ENCODE measurements at places on chromosomes 16 and 17.

- DNase-seq = no peak
Measured at GRCh38 chr17:57142925-57143324, 57.9 kb downstream of the AKAP1 start.

DNA sequence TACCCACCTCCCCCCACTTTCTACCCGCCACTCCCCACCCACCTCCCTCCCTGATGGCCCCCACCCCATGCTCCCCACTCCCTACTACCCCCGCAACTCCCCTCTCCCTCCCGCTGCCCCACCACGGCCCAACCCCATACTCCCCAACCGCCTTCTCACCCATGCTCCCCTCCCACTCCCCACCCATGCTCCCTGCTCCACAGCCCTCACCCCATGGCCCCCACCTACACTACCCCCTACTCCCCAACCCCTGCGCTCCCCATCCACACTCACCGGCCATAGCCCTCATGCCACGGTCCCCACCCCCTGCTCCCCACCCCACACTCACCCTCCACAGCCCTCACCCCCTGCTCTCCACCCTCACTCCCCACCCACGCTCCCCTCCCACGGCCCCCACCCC, 13.9 kb downstream of the COTL1 start:
- no peak for DNase-seq

GRCh38 chr17:17455173-17455572, 21.6 kb upstream of the MED9 start:
- DNase-seq = no peak

GRCh38 chr17:63764716-63765115, 8.7 kb downstream of the CCDC47 start:
- no peak for DNase-seq

DNA sequence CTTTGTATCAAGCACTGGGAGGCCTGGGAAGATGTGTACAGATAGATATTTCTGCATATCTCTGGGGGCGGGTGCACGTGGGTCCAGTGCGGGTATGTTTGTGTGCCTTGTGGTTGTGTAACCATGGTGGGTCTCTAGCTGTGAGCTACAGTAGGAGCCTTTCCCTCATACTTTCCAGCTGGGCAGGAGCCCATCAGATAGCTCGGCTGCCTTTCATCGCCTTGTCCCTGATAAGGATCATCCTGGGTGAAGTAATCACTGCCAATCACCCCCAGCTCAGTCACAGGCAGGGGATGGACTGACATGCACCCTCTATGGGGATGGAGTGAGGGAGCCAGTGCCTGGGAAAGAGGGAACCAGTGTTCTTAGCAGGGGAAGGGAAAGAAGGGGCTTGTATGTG, 3.2 kb upstream of the SCRN2 start:
- no peak for DNase-seq

- no peak for DNase-seq
Measured at GRCh38 chr16:58035356-58036170, 10.0 kb downstream of the MMP15 start.

- DNase-seq = no peak
Measured at GRCh38 chr16:88617268-88618031, 20.9 kb upstream of the IL17C start.

- no peak for DNase-seq
Measured at GRCh38 chr17:73770115-73770848, 126.0 kb upstream of the SDK2 start.

GRCh38 chr17:21012736-21013135, 30.1 kb downstream of the USP22 start:
- DNase-seq = no peak

DNA sequence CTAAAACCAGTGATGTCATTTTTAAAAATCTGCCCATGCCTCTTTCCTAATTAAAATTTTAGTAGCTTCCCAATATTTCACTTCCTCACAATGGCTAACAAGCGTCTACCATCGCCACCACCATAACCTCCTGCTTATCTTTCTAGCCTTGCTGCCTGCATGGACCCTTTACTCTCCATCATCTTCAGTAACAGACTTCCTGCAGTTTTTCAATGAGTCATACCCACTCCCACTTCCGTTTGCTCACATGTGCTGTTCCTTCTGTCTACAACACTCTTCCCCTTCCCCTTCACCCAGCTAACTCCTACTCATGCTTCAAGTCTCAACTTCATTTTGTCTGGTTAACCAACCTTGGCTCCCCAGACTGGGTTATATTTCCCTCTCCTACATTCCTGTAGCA, 12.8 kb upstream of the SKAP1 start:
- no peak for DNase-seq

DNA sequence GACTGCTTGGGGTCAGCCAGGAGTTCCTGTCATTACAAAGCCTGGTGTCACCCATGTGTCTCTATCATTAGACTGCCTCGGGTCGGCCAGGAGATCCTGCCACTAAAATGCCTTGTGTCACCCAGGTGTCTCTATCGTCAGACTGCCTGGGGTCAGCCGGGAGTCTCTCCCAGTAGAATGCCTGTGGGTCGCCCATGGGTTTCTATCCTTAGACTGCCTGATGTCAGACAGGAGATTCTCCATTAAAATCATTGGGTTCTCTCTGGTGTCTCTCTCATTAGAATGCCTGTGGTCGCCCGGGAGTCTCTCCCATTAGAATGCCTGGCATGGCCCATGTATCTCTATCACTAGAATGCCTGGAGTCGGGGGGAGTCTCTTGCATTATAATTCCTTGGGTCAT, 2231.0 kb downstream of the TP53TG3F start:
- no peak for DNase-seq

DNA sequence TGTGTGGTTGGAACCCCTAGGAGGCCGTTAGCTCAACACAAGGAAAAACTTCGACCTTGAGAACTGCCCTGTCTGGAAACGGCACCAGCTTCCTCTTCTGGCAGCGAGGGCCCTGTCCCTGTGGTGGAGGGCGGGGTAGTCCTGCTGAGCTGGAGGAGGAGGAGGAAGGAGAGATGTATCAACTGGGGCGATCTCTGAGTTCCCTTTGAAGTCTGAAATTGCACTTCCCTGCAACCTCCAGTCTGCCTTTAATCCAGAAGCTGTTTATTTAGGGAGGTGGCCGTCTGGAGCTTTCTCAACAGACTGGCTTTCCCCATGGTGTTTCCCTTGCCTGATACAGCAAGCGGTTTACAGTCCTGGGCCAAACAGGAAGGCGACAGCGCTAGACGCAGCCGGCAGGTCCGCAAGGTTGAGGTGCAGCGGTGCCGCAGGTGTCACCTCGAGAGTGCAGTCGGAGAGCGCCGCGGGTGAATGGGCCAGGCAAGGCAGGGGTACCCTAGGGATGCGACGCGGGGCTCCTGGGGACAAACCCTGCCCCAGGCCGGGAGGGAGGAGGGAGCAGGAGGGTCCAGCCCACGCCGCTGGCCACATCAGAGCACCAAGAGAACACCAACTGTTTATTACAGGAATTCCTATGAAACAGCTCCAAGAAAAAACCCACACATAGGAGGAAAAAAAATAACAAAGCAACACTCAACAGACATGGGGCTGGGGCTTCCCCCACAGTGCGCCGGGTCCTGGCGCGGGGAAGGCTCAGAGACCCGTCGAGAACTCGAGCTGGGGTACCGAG, 11.4 kb upstream of the MRPS23 start:
- DNase-seq = no peak

DNA sequence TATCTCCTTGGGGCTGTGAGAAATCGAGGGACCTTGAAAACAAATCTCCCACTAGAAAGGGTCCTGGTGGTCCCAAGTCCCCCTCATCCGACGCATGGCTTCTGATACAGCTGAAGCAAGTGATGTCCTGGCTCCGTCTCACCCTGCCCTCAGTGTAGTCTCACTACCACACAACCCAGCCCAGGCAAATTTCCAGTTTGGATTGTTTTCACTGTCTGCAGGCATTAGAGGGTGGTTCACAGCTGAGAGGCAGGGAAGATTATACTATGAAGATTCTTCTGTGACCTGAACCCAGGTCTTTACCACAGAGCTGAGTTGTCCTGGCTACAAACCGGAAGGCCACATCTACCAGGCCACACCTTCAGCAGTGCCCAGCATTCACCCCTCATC, 17.7 kb downstream of the ZNHIT3 start:
- no peak for DNase-seq

DNA sequence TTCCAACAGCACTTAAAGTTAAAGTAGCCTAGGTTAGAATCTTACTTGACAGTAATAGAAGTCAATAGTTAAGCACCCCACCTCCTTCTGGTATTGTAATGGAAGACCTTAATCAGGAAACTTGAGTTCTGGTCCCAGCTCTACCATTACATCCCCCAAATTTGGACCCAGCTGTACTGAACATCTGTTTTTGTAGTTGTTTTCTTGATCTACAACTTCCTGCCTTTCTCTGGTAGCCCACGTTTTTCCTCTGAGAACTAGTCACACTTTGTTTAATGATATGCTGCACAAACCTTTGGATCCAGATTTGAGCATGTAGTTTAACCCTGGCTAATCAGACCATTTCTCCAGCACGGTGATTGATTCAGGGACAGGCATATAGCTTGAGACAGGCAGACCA, 505.0 kb downstream of the HS3ST4 start:
- no peak for DNase-seq

GRCh38 chr17:33970279-33970678, 284.8 kb upstream of the CCL2 start:
- no peak for DNase-seq

DNA sequence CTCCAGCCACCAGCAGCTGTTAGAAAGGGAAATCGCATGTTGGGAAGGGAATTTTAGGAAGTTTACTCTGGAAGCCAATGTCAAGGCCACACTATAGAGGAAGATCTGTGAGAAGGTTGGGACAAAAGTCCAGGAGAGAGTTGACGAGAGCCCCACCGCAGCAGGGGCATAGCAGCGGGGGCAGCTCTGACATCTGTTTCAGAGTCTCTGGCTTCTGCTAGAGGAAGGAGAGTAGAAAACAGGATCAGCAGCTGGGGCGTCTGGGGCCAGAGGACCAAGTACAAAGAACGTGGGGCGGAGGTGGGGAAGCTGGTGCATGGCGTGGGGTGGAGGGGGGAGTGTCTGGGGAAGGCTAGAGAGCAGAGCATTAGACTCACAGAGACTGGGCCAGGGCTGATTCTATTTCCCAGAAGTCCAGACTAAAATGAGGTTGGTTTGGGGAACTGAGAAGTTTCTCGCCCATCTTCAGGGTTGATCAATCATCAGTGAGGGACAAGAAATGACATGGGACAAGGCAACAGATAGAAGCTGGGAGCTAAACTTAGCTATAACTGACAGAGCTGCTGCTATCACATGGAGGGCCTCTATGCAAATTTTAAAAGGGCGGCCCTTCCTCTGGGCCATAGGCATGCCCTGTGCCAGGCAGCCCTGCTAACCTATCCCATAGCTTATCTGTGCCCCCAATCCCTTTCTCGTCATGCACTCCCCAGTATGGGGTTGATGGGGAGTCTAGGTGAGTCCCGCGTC, 1.2 kb downstream of the RABEP2 start:
- no peak for DNase-seq

DNA sequence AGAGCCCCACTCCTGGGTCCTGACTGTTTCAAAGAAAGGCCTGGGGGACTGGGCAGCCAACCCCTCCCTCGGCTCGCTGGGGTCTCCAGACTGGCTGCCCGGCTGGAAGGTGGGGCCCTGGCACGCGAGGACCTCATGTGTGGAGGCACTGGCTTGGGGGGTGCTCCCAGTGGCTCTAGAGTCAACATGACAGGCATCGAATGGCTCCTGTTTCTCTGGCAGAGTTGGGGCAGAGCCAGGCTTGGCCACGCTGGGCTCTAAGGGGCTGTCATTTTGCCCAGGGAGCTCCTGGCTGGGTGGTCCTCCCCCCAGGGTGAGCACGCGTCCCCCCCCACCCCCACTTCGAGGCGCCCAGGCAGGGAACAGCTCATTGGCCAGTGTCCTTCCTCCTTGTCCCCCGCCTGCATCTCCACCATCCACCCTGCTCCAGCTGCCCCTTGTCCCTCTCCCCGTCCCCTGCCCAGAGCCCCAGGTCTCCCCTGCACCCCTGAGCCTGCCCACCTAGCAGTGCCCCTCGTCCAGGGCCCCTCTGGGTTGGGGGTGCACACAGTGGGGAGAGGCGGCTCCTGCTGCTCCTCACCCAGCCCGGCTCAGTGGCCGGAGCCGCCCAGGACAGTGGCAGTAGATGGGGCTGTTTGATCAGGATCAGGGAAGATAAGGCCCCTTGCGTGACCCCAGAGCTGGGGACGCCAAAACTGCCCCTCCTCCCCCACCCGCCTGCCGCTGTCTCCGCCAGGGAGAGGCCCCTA, 2.7 kb downstream of the GCGR start:
- no peak for DNase-seq

DNA sequence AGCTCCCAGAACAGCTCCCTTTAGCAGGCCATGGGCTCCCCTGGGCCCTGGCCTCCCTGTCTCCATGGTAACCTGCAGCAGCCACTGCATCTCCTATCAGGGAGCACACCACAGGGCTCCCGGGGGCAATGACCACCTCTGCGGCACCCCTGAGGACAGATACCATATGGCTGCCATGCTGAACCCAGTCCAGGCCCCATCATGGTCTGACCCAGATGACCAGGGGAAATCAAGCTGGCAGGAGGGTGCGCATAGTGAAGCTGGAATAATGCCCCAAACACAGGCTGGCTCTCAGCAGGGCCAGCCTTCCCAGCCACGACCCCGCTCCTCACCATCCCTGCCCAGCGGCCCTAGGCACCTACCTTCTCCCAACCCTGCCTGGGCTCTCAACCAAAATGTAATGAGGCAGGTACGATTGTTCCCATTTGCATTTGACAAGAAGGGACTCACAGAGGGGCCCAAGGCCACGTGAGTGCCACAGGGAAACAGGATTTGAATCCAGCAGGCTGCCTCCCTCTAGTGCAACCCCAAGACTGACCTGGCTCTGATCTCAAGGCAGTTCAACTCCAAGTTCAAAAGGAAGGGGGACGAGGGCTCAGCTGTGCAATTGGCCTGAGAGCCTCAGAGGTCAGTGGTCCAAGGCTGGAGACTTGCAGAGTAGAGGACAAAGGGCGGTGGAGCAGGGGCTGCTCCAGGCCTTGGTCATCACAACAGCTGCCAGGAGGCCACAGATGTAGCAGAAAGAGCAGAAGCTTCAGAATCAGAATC, 2.4 kb downstream of the RUNDC3A start:
- DNase-seq = no peak

DNA sequence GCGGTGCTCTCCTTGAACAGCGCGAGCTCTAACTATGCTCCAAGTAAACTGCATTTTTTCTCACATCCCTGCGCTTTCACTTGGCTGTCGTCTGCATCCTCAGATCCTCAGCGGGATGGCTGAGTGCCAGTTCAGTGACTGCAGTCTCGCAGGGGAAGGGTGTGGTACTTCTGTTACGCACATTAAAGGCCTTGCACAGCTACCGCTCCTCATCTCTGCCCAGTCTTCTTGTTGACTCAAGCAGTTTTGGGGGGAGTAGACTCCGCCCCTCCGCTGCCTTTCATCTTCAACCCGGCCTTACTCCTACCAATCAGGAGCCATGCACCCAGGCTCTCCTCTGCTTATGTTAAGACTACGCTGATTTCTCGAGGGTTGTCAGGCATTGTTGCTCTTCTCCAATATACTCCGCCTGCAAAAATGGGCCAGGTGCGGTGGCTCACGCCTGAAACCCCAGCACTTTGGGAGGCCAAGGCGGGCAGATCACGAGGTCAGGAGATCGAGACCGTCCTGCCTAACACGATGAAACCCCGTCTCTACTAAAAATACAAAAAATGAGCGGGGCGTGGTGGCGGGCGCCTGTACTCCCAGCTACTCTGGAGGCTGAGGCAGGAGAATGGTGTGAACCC, 10.0 kb downstream of the ATP5PD start:
- no peak for DNase-seq

- no peak for DNase-seq
Measured at GRCh38 chr17:10233161-10233560, 34.8 kb upstream of the GAS7 start.

GRCh38 chr16:1532771-1533170, 695 bp upstream of the TMEM204 start:
- no peak for DNase-seq

All from natural killer cell treated with Interleukin-12 subunit alpha and Interleukin-12 subunit beta and Interleukin-15 and Interleukin-18, amount 100 ng/mL, for 72 hours (primary cell).